ENCODE measurements at places on chromosomes 6 and 20.

- no peak for DNase-seq
Observed at GRCh38 chr20:18613553-18613952, 25.7 kb downstream of the DTD1 start.

- peak; percentile 39 for DNase-seq
Observed at GRCh38 chr6:130473886-130474285, 108.1 kb downstream of the TMEM200A start.

- peak; percentile 33 for DNase-seq
Observed at GRCh38 chr6:64290867-64291266, 655.3 kb downstream of the PHF3 start.

- DNase-seq, result no peak
Observed at GRCh38 chr6:12112540-12113189, 100.6 kb downstream of the HIVEP1 start.

DNA sequence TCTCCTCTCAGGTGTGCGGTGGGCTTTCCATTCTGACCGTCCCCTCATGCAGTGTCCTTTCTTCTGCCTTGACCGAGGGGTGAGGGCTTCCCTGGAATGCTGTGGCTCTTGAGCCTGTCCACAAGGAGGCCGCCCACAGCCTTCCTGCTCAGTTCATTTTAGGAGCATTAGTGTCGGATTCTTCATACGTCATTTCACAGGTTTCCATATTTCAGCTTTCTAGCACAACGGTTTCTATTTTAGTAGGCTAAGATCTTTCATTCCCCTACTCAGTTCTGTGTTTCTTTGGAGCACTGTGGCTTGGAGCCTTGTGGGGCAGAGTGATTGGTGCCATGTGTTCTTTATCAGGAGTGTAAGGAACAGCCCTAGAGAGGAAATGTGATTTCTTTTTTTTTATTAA is 5.5 kb downstream of the PPP1R3G start:
- DNase-seq, result no peak

- no peak for DNase-seq
Observed at GRCh38 chr20:12906361-12906760, 102.4 kb upstream of the SPTLC3 start.

- peak; percentile 50 for DNase-seq
Observed at GRCh38 chr20:59583428-59584277, 20.7 kb upstream of the PHACTR3 start.

DNA sequence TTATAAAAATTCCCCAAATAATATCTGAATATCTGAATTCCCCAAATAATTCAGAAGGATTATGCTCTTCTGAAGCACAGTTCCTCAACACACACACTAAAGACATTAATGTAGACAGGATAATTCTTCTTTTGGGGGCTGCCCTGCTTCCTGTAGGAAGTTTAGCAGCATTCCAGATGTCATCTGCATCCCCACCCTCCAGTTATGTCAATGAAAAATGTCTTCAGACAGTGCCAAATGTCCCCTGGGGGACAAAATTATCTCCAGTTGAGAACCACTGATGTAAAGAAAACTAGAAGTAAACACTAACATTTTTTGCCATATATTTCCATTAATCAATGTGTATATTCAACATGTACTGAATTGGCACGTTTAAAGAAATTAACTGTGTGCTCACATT is 25.9 kb upstream of the NAA20 start:
- DNase-seq, result no peak

GRCh38 chr20:53782612-53783246 is 189.1 kb upstream of the ZNF217 start:
- no peak for DNase-seq

DNA sequence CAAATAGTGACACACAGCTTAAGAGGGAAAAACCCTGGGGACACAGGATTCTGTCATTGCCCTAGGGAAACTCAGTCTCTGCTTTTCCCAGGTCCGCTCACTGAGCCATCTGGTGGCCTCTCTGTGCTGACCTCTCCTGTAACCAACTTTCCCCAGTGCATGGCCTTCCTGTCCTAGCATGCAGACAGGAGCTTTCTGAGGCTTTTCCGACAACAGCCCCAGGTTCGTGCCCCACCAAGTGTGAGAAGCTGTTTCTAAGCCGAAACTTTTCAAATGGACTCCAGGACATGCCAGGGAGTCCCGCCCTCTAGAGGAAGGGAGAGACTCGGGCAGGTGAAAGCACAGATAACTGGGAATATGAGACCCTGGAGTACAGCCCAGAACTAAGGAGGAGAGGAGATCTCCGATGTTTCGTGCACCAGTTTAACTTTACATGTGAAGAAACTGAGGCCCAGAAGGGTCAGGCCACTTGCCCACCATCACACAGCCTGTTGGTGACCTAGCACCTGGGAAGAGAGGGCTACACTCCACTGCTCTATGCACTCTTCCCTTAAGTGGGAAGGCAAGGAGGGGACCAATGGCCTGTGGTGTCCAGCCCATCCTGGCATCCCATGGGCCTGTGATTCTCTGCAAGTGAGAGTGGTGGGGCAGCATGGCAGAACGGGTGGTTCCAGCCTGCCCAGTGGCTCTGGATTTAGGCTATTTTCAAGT is 46.2 kb downstream of the RPP40 start:
- DNase-seq, result no peak

GRCh38 chr6:125528621-125529041 is 220.8 kb upstream of the HEY2 start:
- no peak for DNase-seq

GRCh38 chr6:54002116-54002515 is 109.1 kb upstream of the MLIP start:
- DNase-seq, result no peak

Data from fibroblast of skin of abdomen (primary cell).